Left lung (tissue), 14 donors: ENCODE measurements at places on chromosomes 16 and 17. TPM values are rescaled to one million over a fixed set of nuclear protein-coding genes. Genes with fewer than 3 reads are reported as not detected.

The SLC16A5 gene
- 36.8 TPM for total RNA-seq

The OTOP2 gene
- not detected for total RNA-seq

The HBA2 gene
- 142 TPM for total RNA-seq

The DECR2 gene
- 17.1 TPM for total RNA-seq

The TBC1D3H gene
- not detected for total RNA-seq

The CDH1 gene
- 292 TPM for total RNA-seq

The MT1A gene
- total RNA-seq, result 3.1 TPM

The SLC16A11 gene
- total RNA-seq, result 1.2 TPM

The C1QTNF8 gene
- not detected for total RNA-seq

The WDR81 gene
- total RNA-seq, result 31.8 TPM

The ZP2 gene
- not detected for total RNA-seq

The TLCD3B gene
- total RNA-seq, result 0.29 TPM

The ABCC3 gene
- 120 TPM for total RNA-seq

DNA sequence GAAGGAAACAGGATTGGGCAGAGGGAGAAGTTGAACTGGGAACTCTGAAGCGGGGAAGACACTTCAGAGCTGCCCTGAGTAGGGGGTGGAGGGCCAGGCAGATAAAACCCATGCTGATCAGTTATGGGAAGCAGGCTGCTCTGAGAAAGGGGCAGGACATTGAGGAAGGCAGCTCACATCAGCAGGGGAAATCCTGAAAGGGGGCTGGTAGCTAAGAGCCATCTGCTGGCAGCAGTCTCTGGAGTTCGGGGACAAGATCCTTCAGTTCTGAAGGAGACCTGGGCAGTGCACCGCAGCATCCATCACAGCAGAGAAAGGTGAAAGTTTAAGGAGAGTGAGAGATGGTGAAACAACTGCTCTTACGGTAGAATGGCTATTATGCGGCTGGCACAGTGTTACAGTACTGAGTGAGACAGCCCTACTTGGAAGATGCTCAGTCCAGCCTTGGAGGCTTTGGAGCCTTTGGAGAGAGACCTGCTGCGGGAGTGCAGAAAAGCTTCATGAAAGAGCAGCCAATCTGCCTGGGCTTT is 5.4 kb upstream of the KIF18B start:
- DNase-seq, result no peak
- peaks cover 26% of the 10 kb centered on the region for H3K27me3 ChIP-seq
- no peak overlapping the region for H3K27ac ChIP-seq
- H3K4me3 ChIP-seq, result no peak overlapping the region
- H3K36me3 ChIP-seq, result no peaks in the 10 kb centered on the region

- H3K4me3 ChIP-seq, result no peak overlapping the region
- no peaks in the 10 kb centered on the region for H3K4me1 ChIP-seq
- H3K27ac ChIP-seq, result no peak overlapping the region
- no peak for DNase-seq
- H3K36me3 ChIP-seq, result peaks cover 34% of the 10 kb centered on the region
These were observed 111.1 kb downstream of the VPS53 start for GRCh38 chr17:603406-604114.

GRCh38 chr17:83101805-83102480 is 22.5 kb downstream of the METRNL start:
- no peaks in the 10 kb centered on the region for H3K27me3 ChIP-seq
- no peak for DNase-seq
- no peak overlapping the region for H3K4me3 ChIP-seq
- peaks cover 40% of the 10 kb centered on the region for H3K4me1 ChIP-seq

- no peak overlapping the region for H3K4me3 ChIP-seq
- H3K4me1 ChIP-seq, result peaks cover 21% of the 10 kb centered on the region
- no peak for DNase-seq
- H3K36me3 ChIP-seq, result no peaks in the 10 kb centered on the region
- no peak overlapping the region for H3K27ac ChIP-seq
- peaks cover 49% of the 10 kb centered on the region for H3K27me3 ChIP-seq
These were observed 5.5 kb downstream of the SSTR2 start for GRCh38 chr17:73170324-73170723.

DNA sequence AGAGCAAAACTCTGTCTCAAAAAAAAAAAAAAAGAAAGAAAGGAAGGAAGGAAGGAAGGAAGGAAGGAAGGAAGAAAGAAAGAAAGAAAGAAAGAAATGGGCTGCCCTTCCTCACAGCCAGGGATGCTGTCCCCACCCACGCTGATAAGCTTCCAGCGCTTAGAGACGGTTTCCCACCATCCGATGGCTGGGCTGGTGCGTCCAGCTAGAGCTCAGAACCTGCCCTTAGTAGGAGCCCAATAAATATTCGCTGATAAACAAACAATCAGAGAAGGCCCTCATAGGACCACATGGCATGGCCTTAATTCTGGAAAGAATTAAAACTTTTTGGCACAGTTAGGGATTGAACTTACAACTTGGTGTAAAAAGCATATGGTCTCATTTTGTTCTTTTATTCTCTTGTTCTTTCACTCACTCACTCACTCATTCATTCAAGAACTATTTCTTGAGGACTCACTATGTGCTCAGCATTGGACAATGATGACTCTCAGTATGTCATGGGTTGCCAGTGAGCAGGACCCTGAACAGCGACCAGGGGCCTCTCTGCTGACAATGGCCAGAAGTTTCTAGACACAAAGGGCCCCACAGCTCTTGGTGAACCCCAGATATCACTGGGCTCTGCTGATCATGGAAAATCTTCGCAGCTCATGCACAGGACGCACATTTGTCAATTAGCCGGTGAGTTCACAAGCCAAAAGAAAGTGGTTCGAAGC is 32.5 kb upstream of the TNRC6C start:
- H3K27me3 ChIP-seq, result no peaks in the 10 kb centered on the region
- DNase-seq, result no peak
- no peak overlapping the region for H3K27ac ChIP-seq
- H3K4me1 ChIP-seq, result no peaks in the 10 kb centered on the region
- no peak overlapping the region for H3K4me3 ChIP-seq

GRCh38 chr16:11183035-11183812 is 72.8 kb downstream of the SOCS1 start:
- no peak overlapping the region for H3K27ac ChIP-seq
- no peaks in the 10 kb centered on the region for H3K36me3 ChIP-seq
- H3K27me3 ChIP-seq, result no peaks in the 10 kb centered on the region
- no peak overlapping the region for H3K4me3 ChIP-seq
- H3K4me1 ChIP-seq, result no peaks in the 10 kb centered on the region

DNA sequence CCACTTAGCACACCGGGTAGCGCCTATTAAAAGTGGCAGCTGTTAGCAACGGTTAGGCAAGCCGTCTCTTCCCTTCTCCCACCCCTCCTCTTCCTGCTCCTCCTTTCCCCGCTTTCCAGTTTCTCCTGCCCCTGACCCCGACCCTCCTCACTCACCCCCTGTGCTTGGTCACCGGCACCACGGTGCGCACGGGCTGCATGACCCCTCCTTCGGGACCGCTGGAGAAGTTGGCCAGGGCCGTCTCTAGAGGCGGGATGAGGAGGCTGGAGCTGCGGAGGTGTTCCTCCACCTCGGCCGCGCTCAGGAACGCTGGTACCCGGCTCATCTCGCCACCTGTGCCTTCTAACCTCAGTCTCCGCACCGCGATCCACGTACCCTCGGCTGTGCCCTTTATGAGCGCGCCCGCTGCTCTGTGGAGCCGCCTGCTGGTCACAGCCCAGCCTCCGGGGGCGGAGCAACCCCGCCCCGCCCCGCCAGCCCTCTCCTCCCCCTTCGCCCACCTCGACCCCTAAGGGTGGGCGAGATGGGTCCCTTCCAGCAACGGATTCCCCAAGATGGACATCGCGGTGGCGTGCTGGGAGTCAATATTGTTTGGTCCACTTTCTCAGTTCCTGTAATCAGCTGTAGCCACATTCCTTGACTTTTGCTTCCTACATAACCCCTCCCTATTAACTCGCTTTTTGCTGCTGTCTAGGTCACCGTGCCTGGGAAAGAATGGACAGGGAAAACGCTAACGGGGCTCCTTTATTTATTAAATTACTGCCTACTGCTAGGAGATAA is at the start of gene CRYM:
CRYM (minus strand) TSS at position 364 of the 780 bp plus-strand sequence; CDS start at position 325, 39 bp downstream.
- H3K36me3 ChIP-seq, result no peaks in the 10 kb centered on the region
- peak; percentile 88 for DNase-seq
- no peaks in the 10 kb centered on the region for H3K4me1 ChIP-seq
- no peak within 1 kb of the TSS for H3K27ac ChIP-seq
- peaks cover 88% of the 10 kb centered on the region for H3K27me3 ChIP-seq
